Erythroblast (primary cell): ENCODE measurements at places on chromosomes 2 and 18.

DNA sequence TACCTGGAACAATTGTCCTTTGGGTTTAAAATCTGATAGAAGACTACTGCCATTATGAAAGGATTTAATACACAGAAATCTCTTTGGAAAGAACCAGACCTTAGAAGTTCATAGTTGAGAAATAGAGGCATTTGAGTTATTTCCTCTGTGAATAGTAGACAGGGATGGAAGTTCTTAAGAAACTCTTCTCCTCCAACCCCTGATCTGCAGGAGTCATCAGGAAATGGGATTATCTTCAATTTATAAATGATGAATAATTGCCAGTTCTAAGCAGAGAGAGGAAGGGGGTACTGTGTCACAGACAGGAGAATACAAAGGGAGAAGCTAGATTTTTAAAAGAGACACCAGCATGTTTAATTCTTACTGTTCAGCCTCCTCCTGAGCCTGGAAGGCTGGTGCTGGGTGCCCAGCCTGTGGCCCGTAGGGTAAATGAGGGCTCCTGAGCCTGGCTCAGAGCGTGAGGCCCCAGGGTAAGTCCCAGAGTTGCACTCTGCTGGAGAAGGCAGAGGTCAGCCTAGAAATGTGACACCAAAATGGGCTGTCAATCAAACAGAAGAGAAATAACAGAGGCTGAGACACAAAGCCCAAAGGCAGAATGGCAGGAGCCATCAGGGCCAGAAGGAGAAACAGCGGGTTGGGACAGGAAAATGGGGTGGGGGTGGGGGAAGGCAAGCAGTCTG is 58.2 kb upstream of the PKDCC start:
- no peak for DNase-seq

- no peak for DNase-seq
Measured at GRCh38 chr2:85288244-85288725, 39.5 kb downstream of the TGOLN2 start.

- no peak for DNase-seq
Measured at GRCh38 chr2:136232456-136233172, 114.7 kb upstream of the CXCR4 start.

- no peak for DNase-seq
Measured at GRCh38 chr2:66488946-66489345, 54.0 kb downstream of the MEIS1 start.

DNA sequence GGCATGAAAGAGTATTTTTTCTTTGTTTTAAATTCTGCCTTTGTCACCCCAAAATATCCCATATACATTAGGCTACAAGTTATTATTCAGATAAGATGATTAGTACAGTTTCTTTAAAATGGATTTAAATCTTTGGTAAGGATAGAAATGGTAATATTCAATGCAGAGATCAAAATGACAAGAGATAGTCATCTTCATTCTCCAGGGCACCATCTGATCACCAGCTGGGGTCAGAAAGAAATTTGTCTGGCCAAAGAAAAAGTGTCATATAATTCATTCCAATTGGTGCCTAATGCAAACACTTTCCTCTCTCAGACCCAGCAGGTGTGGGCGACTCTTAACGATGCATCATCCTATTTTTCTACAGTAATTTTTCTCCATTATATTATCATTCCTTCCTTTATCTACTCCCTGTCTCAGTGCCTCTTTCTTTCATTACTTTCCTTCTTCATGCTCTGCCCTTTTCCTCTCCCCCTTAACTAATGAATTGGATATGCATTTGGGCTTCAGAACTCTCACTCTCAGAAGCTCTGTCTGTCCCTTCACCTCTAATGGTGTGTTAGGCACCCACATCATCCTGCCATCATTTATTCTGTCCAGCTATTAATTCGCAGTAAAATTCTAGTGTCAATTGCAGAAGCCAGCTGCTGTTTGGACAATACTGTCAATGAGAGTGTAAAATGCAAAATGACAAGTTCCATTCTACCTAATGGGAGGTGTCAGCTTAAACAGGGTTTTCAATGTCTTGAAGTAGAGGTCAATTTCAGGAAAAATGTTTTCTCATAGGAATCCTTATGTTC is 570.5 kb downstream of the TDRD15 start:
- no peak for DNase-seq

DNA sequence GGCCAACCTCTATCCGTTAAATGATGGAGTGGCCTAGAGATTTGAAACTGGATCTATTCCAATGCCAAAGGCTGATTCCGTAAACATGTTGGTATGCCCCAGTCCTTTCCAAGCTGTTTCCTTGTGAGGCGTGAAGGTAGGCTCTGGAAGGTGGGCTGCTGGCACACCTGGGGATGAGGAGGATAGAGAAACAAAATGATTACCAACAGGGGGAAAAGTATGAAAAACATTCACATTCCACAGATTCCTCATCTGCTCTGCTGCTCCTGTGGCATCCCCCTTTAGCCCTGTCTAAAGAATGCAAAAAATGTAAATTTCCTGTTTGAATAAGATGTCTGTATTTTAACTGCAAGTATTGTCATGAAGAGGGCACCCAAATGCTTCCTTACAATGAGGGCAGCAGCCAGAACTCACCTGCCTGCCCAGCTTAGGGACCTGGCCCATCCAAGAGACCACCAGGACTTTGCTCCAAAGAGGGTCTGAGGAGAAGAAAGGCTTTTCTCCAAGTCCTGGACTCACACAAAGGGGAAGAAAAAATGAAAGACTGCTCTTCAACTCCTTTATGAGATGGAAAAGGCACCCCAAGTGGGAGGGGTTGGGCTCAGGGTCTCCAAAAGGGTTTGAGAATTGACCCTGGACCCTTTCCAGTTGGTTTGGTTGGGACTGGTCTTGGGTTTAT is 132.3 kb upstream of the PELI1 start:
- DNase-seq: no peak

GRCh38 chr18:23226391-23226790 is 91.1 kb downstream of the CABLES1 start:
- DNase-seq: no peak

GRCh38 chr2:107595749-107596148 is 230.9 kb upstream of the RGPD4 start:
- no peak for DNase-seq

DNA sequence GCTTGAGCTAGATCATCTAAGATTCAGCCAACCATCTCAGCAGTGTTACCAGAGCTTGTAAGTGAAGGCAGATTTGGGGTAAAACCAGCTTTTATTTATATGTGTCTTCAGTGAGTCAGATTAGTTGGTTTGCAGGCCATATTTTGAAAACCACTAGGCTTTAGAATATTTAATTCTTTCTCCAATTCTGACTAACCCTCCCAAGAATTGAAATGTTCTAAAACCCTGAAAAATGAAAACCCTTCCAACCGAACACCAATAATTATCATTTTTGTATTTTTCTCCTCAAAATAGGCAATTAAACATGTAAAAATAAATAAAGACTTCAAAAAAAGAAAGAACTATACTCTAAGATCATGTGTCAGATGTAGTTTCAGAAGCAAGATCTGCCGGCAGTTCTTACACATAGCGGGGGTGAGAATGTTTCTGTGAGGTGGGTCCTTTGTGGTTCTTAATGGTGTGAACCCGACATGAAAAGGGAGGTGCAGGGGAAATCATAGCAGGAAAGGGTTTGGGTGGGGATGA is 14.2 kb downstream of the PLEK start:
- no peak for DNase-seq
